ENCODE measurements at places on chromosomes 12 and 14. TPM values are rescaled to one million over a fixed set of nuclear protein-coding genes. Genes with fewer than 3 reads are reported as not detected.

The PTHLH gene
- 19.0 TPM for total RNA-seq

The RAD9B gene
- 0.13 TPM for total RNA-seq

The ATG14 gene
- 5.1 TPM for total RNA-seq

The LRRC10 gene
- total RNA-seq: not detected

The KRT6C gene
- not detected for total RNA-seq
